ENCODE measurements at places on chromosomes 2 and 18. TPM values are rescaled to one million over a fixed set of nuclear protein-coding genes. Genes with fewer than 3 reads are reported as not detected.

The ZSWIM2 gene
- not detected for total RNA-seq

The CXCR4 gene
- 3.9 TPM for total RNA-seq

DNA sequence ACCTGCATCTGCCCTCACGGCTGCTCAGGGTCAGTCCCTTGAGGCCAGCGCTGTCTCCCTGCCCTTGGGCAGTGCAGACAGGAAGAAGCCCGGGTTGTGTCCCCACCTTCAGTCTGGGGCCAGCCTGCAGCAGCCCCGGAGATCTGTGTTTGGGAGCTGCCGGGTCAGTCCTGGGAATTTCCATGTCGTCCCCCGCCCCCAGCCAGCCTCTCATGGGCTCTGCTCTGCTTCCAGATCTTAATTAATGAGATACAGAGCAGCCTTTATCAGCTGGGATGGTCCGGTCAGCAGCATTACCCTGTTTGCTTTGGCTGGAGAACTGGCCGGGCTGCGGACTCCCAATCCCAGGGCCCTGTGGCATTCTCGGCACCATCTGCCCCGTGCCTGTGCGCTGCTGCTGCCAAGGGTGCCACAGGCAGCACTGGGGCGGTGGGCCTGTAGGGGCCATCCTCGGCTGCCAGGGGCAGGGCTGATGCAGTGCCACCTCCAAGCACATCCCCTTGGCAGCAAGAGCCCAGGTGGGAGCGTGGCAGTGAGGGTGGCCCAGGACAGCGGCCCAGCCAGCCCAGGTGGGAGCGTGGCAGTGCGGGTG is 2.4 kb downstream of the BOK start:
- no peak for DNase-seq

GRCh38 chr18:30929718-30930117 is 112.8 kb downstream of the DSC3 start:
- no peak for DNase-seq

- no peak for DNase-seq
Measured at GRCh38 chr2:18611604-18612003, 22.2 kb upstream of the NT5C1B start.

DNA sequence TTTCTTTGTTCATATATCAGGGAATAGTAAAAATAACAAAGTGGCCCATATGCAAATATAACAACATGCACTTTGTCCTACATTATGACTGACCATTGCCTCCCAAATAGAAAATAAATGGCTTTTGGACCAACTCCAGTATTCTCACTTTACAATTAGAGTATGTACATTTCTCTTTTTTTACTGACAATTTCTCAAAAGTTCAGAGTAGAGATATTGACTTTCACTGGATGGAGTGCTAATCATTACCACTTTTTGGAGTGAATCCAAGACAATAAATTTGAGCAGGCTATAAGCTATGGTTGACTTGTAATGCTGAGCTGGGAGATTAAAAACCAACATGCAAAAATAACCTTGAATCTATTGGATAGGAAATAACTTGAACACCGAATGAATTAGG is 987.4 kb downstream of the SUCLG1 start:
- DNase-seq, result no peak

DNA sequence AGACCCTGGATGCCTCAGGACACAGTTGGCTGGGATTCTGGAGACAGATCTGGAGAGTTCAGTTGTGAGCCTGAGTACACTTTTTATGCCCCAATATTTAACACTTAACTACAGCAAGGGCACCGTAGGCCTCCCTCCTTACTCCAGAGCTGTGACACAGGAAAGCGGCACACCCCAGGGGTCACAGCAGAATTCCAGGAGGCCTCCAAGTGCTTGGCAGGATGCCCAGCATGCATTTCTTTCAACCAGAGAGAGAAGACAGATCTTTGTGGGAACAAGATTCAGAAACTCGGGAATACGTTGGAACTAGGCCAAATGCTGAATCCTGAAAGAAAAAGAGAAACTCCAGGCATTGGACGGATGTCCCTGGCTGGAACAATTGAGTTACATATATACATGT is 199.2 kb upstream of the NT5C1B start:
- DNase-seq, result no peak

DNA sequence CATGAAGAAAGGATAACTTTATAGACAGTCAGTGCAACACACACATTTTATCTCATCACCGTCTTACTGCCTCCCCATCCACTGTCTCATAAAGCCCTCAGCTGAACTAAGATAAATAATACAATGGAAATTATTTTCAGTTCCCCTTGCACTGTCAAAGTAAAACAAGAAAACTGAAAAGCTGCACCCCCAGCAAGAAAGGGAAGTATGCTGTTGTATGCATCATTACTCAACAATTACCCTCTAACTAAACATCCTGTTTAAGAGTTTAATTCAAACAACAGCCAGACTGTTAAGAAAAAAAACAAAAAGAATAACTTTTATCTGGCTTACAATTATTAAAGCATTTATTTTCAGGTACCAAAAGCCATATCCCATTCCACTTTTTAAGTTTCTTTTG is 25.0 kb downstream of the MPPE1 start:
- DNase-seq, result no peak

DNA sequence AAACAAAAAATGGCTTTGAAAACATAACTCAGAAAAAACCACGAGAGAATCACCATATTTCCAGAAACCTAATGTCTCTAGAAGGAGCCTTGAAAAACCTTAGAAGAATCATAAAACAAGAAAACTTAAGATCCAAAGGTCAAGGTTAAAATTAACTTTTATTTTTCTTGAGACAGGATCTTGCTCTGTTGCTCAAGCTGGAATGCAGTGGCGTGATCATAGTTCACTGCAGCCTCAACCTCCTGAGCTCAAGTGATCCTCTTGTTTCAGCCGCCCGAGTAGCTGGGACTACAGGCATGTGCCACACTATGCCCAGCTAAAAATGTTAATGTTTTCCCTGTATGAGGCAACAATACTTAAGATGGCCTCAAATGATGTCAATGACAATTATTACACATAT is 254.2 kb upstream of the SESTD1 start:
- no peak for DNase-seq

- DNase-seq, result no peak
Measured at GRCh38 chr2:33420726-33421125, 55.7 kb upstream of the RASGRP3 start.
